ENCODE measurements at places on chromosomes 2 and 18. TPM values are rescaled to one million over a fixed set of nuclear protein-coding genes. Genes with fewer than 3 reads are reported as not detected.

Gene C2orf92
- 12.8 TPM for total RNA-seq

Gene IL37
- not detected for total RNA-seq

GRCh38 chr2:217071416-217071815 is 211.6 kb upstream of the TNP1 start:
- DNase-seq = no peak

GRCh38 chr2:72923833-72924352 is 6.6 kb downstream of the EMX1 start:
- DNase-seq = no peak

GRCh38 chr2:211157856-211158463 is 601.6 kb downstream of the CPS1 start:
- no peak for DNase-seq

GRCh38 chr2:33532146-33532545 is 55.7 kb downstream of the RASGRP3 start:
- no peak for DNase-seq

Gene CRACDL
- total RNA-seq = 33.6 TPM

DNA sequence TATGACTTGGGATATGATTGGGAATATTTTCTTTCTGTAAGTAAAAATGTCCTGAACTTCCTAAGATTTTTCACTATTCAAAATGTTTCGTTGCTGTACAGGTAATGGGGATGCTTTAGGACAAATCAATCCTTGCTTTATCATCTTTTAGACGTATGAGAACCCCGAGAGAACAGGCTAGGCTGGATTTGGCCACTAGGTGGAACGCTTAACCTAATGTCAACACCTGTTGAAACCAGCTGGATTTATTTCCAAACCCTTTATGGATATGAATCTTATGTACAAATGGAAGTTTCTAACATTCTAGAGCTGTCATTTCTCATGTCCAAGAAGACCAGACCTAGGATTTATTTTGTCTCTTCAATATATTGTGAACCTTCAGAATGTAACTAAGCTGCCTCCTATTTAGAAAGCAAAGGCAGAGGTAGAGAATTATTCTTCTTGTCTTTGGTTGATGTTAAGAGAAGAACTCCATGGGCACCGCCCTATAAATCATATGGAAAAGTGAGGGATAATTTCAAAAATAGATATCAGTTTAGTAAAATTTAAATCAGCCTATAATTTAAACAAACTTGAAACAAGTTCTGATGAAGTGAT is 96.7 kb downstream of the PMAIP1 start:
- DNase-seq = no peak

GRCh38 chr2:10195278-10196109 is 73.0 kb downstream of the RRM2 start:
- DNase-seq = no peak

DNA sequence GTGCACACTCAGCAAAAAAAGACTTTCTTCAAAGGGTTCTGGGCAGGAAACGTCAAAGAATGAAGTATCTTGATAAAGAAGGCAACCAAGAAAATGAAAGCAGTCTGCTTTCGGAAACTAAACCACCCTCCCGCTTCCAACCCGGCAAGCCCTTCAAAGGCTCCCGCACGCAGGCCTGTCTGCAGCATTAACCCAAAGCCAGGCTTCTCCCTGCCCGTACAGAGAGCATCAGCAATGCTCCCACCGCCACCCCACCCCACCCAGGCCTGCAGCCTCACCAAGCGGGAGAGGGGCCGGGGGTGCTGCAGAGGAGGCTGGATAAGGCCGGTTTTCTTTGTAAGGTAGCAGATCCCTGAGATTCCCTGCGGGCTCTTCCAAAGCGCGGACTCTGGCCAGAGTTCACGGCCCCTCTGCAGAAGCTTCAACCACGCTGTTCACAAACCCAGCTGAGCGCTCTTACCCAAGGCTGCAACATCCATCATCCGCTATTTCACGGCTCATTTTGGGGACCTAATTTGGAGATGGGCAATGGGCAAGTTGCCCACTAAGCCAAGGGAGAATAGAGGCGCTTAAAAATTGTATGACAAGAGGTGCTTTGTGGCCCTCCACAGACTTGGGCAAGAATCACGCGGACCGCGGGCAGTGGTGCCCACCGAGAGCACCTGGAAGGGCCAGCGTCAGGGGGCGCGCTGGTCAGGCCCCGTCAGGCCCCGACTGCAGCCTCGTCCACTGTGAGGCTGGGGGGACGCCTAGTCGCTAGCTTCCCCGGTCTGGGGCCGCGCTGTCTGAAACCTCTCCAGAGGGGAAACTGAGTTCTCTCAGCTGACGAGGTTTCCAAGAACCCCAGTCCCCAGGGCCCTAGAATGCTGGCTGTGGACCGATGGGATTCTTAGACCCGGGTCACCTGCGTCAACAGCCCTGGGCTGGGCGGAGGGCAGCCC is 225.4 kb upstream of the ID2 start:
- no peak for DNase-seq

Gene CNTNAP5
- not detected for total RNA-seq

GRCh38 chr2:8433390-8433789 is 248.5 kb upstream of the ID2 start:
- no peak for DNase-seq

GRCh38 chr2:38557981-38558380 is 44.7 kb downstream of the HNRNPLL start:
- no peak for DNase-seq

DNA sequence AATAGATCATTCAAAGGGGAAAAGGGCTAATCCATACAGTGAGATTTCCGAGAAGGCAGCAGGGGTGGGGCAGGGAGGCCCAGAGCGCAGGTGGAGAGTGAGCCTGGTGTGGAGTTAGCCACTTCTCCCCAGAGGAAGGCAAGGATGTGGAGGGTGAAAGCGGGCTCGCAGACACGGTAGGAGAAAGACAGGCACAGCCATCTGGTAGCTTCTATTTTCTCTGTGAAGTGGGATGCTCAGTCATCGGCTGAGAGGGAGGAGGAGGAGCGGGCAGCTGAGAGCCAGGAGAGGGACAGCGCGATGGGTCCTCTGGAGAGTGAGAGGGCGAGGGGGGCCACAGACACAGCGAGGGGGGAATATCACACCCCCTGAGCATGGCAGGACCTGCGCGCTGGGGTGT is 153.3 kb upstream of the NDUFV2 start:
- no peak for DNase-seq

GRCh38 chr18:62672600-62672999 is 42.7 kb upstream of the PHLPP1 start:
- DNase-seq = no peak

GRCh38 chr2:144438801-144439631 is 80.9 kb downstream of the ZEB2 start:
- no peak for DNase-seq
